ENCODE measurements at places on chromosomes 2 and 18.

GRCh38 chr2:16642088-16642487 lies 23.5 kb downstream of the CYRIA start:
- DNase-seq: no peak

- DNase-seq: no peak
Measured at GRCh38 chr2:70708376-70709199, 59.4 kb downstream of the ADD2 start.

DNA sequence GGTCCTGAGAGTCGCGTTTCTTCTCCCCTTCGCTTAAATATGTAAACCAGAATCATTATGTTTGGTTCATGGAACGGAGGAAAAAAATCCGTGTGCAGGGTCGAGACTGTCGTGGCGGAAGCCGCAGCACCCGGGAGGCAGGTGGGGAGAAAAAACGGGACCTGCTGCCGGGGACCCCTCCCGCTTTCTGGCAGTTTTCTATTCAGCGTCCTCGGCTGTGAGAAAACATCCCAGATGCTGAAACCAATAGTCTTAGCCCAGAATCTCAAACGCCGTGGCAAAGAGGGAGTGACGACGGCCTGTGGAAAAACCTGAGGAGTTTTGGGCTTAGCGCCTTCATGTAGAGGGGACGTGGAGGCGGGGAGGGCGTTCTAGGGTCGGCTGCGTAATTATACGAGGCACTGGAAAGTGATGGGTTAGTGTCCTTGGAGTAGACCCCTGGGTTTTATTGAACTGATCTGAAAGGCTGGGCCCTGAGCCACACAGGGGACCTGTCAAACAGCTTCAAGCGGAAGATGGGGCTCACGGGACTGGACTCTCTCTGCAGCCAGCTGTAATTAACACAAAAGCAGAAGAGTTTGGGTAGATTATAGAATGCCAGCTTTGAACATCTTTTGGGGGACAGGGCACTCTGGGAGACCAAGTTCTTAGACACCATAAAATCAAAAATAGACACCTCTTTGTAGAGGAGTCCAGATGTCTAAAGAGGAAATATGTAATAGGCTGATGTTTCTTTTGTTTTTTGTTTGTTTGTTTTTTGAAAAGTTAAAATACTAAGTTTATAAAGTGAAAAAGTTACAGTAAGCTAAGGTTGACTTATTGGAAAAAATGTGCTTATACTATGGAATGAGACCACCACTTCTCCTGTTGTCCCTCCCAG lies 834 bp upstream of the BUB1 start:
- no peak for DNase-seq

DNA sequence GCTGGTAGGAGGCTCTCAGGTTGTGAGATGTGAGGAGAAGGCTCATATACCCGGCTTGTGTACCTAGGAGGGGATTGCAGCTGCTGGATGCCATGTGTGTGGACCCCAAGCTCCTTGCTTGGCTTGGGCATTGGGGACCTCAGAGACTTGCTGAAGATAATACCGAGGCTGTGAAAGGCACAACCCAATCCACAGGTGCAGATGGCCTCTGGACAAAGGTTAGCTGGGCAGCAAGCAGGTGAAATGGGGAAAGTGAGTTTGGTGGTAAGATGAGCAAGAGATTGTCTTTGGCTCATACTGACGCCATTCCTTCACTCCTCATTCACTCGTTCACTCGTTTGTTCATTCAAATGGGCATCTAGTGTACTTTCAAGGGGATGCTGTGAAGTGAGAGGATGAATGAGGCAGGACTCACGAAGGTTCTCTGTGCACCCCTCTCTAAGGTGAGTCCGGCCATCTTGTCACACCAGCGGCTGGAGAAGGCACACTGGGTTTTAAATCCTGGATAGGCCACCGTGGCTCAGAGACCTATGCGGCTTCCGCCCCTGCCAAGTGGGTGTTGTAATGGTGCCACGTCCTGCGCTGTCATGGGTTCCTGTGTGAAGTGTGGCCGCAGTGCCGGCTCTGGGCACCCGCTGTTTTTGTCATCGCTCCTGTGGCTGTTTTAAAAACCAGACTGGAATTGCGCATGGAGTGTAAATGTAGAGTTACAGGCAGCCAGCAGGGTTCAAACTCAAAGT lies 13.7 kb downstream of the FBLN7 start:
- no peak for DNase-seq

- DNase-seq: no peak
Measured at GRCh38 chr2:203928849-203929248, 7.7 kb upstream of the ICOS start.

GRCh38 chr2:109339519-109339966 lies 210.5 kb downstream of the SH3RF3 start:
- DNase-seq: no peak

GRCh38 chr2:227506456-227506855 lies 34.5 kb downstream of the AGFG1 start:
- DNase-seq: no peak

GRCh38 chr2:56314371-56314770 lies 130.6 kb downstream of the CCDC85A start:
- no peak for DNase-seq

GRCh38 chr2:230324503-230324902 lies 2.5 kb upstream of the SP140L start:
- no peak for DNase-seq

GRCh38 chr18:69531973-69532372 lies 131.3 kb downstream of the DOK6 start:
- no peak for DNase-seq

GRCh38 chr2:229300790-229301189 lies 29.7 kb upstream of the PID1 start:
- DNase-seq: no peak

- no peak for DNase-seq
Measured at GRCh38 chr2:202700075-202700901, 65.5 kb downstream of the FAM117B start.

DNA sequence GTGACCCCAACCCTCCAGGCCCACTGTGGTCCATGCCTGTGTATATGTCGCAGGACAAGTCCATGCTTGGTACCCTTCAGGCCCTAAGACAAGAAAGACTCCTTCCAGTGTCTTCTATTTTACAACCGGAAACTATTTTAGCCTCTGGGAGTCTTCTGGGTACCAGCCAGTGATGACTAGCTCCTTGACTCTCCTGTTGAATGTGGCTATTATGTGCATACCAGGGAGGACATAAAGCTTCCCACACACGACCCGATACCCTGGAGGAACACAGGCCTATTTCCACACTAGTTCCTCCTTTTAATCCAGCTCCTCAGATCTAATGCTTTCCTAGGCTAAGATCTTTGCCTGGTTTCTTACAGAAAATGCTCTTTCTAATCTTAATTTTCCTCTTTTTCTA lies 178.1 kb downstream of the NCKAP5 start:
- no peak for DNase-seq

- DNase-seq: no peak
Measured at GRCh38 chr2:58731488-58731869, 490.4 kb upstream of the FANCL start.

DNA sequence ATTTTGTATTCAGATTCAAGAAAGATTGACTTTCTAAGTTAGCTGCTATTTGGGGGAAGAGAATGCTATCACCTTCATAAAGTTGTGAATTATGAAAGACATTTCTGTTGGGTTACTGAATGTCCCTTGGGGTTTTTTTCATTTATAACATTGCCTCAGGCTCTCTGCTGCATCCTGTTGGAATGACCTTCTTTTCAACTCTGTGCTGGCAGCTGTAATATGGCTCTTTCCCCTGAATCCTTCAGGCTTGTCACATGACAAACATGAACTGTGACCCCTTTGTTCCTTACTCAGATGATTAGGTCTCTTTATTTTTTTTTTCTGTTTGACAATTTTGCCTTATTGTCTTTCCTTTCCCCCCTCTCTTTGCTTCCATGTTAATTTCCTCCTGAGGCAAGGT lies 159.8 kb downstream of the TAF4B start:
- no peak for DNase-seq

DNA sequence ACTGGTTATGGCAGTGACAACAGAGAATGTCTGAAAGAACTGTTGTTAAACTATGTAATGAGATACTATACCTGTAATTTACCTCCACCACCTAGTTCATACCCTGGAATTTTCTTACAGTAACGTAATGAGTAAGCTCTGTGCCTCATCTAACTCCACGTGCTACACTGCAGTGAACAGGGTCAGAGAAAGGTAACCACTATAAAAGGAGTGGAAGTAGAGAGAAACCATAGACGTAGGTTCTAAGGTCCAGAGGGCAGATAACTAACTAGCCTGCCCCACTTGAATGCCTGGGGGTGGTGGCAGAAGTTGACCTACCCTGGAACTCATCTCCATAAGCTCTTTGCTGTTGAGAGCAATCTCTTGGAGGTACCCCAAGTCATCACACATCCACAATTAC lies 32.0 kb upstream of the B4GALT6 start:
- DNase-seq: no peak

- no peak for DNase-seq
Measured at GRCh38 chr2:192123847-192124246, 70.9 kb downstream of the TMEFF2 start.

- no peak for DNase-seq
Measured at GRCh38 chr2:209788925-209789324, 17.3 kb downstream of the UNC80 start.

DNA sequence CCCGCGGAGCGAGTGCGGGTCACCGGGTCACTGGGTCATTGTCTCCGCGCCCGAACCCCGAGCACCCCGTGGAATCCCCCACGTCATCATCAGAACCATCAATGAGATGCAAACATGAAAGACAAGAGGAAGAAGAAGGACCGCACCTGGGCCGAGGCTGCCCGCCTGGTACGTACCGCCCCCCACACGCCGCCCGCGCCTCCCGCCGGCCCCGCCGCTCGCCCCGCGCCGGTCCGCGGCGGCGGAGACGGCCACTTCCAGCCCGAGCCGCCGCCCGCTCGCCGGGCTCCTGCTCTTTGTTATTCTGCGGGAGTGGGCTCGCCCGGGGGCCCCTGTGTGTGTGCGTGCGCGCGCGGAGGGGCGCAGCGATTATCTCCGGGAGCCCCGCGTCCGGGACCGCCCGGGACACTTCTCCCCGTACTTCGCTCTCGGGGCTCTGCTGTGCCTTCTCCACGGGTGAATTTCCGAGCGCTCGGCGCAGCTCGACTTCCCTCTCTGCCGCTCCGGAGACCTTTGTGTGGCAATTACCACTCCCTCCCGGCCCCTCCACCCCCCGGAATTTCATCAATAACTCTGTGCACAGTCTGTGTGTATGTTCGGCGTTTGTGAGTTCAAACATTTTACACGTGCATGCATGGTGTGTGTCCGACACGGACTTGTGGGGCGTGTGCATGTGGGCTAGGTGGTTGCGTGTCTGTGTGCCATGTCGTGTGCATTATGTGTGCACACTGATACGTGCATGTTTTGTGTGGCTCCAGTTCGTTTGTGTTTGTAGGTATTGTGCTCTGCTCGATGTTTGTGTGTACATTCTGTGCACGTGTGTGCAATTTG lies 714 bp downstream of the ASXL3 start:
- no peak for DNase-seq

GRCh38 chr2:28729698-28730097 lies 21.9 kb upstream of the PPP1CB start:
- no peak for DNase-seq

DNA sequence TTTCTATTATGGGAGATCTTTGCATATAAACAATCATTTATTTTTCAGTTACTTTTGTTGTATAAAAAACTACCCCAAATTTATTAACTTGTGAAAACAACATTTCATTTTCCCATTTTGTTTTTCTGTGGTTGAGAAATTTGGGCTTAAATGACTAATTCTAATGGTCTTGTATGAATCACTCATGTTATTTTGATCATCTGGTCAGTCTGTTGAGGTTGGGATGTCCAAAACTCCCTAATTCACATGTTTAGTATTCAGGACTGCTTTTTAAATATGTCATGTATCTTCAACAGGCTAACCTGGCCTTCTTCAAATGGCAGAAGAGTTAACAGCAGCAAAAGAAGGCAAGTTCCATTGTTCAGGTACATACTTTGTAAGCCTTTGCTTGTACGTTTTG lies 788.1 kb downstream of the TRIB2 start:
- no peak for DNase-seq

DNA sequence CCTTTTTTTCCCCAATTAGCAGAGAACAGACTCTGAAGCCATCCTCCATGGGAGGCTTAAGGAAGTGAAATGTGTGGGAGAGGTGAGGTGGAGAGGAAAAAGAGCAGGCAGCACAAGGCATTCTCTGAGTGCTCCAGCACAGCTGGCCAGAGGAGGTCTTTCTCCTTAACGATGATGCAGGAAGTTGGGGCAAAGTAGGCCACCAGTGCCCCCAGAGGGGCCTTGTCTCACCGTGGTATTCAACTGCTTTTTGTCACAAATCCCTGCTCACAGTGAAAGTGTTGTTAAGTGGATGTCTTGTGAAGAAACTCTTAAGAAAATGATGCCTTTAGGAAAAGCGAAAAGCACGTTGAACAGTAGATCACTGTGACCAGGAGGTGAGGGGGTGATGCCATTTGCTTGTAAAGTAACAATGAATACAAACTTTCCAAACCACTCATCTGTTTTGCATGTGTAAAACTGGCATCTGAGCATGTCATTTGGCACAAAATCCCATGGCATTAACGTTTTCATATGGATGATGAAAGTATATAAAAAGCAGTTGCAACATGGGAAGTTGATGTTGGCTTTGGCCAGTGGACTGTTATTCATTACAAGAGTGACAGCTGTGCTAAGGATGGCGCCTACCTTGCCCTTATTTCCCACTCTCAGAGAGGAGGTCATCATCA lies 49.2 kb upstream of the CDC42EP3 start:
- no peak for DNase-seq

DNA sequence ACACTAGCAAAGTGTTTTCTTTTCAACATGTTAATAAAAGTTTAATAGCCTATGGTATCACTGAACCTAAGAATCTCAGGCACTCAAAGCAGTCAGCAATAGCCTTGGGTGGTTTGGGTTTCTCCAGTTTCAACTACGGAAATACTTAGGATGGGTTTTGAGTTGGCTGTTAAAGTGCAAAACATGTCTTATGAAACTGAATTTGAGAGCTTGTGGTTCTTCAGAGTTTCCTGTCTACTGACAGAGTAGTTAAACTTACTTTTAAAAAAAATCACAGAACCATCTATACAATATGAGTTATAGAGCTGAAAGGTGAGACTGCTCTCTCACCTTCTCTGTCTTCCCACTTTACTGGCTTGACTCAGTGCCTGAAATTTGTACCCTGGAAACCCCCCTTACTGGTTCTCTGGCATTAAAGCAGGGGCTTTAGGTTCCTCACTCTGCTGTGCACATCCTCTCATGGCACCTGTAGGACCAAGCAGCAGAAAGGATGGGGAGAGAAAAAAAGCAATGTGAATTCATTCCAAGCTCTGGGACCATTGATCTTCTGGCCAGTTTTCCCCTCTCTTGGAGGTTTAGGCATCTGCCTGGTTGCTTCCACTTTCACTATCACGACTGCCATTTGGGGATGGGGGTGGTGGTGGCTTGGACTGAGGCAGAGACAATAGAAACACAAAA lies 18.1 kb downstream of the CCDC141 start:
- DNase-seq: no peak

GRCh38 chr2:45962177-45962921 lies 310.9 kb downstream of the PRKCE start:
- DNase-seq: no peak

GRCh38 chr18:50662177-50662576 lies 102.3 kb downstream of the MAPK4 start:
- DNase-seq: no peak

GRCh38 chr2:20634507-20635112 lies 16.3 kb downstream of the HS1BP3 start:
- DNase-seq: no peak
